ENCODE measurements at places on chromosomes 1 and 21.
A peak's percentile ranks its signal among the peaks of the same experiment; 100 is the strongest.

GRCh38 chr1:212908971-212909370, 41.4 kb upstream of the VASH2 start:
- no peak for DNase-seq

- DNase-seq: peak; percentile 31
Observed at GRCh38 chr1:46613661-46614603, 2.7 kb downstream of the MOB3C start.

DNA sequence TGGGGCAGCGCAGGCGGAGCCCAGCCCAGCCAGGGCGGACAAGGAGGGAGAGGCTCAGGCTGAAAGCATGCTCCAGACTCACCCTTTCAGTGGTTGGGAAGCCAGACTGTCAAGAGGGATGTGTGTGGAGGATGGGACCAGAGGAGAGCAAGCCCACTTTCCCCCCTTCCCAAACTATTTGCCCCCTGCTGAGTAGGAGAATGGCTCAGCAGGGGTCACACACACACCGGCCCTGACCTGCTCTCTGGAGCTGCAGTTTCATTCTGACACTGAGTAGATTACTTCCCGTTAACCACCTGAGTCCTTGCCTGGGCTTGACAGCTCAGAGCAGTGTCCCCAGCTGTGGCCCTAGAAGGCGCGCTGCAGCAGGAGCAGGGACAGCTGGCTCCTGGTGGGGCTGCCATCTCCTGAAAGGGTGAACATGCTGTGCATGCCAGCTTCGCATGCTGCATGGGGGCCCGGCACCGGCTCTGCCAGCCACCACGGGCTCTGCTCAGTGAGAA, 51.6 kb upstream of the CNTN2 start:
- no peak for DNase-seq

DNA sequence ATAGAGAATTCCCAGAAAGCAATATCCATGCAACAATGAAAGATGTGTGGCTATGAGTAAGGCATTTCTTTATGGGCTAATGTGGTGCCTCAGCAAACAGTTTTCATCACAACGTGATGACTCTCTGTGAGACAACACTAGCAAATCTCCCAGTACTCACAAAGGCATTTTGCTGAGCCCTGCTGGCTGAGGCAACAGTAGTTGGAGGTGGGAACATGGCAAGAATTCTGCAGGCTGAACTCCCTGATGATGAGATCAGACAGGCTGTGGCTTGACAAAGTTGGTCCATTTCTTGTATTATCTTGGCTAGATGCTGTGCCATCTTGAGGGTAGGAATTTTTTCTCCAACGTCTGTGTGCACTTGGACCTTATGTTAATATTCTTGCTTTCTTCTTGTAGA, 24.6 kb downstream of the PROX1 start:
- no peak for DNase-seq

- DNase-seq: no peak
Observed at GRCh38 chr1:46062651-46063319, 69.6 kb downstream of the PIK3R3 start.

- DNase-seq: no peak
Observed at GRCh38 chr1:31112266-31112935, 46.9 kb upstream of the PUM1 start.

DNA sequence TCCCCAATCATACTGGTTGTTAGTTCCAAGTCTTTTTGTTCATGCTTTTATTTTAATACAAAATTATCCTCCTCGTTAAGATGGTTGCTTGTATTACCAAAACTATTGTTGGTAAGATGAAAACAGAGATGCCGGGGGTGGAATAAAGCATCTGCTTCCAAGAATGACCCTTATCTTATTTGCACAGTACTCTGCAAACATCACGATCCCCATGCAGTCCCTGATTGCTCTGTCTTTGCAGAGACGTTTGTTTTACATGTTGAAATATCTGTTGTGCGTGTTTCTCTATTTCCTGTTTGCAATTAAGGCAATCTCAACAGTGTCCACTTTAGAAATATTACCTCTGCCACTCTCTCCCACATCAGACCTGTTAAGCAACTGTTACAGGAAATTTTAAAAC, 141.3 kb upstream of the NCAM2 start:
- no peak for DNase-seq

DNA sequence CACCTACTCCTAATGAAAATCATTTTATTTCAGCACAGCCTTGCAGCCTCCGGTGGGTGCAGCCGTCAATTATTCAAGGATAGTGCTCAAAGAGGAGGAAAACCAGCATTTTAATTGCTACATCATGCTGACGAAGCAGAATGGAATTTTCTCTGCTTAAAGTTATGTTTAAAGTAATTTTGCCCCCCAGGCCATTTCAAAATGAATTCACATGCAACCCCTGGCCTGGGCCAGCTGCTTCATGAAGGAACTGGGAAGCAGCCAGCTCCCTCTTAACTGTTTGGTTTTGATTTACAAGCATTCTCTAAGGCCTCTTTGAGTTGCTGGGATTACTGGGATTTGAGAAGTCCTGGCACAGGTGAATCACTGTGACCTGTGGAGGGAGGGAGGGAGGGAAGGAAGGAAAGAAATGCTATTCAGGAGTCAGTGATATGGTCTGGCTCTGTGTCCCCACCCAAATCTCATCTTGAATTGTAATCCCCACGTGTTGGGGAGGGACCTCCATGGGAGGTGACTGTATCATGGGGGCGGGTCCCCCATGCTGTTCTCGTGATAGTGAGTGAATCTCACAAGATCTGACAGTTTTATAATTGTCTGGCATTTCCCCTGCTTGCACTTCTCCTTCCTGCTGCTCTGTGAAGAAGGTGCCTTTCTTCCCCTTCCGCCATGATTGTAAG, 66.0 kb downstream of the PGBD5 start:
- DNase-seq: no peak

- DNase-seq: no peak
Observed at GRCh38 chr1:151012684-151013471, 4.6 kb downstream of the PRUNE1 start.

DNA sequence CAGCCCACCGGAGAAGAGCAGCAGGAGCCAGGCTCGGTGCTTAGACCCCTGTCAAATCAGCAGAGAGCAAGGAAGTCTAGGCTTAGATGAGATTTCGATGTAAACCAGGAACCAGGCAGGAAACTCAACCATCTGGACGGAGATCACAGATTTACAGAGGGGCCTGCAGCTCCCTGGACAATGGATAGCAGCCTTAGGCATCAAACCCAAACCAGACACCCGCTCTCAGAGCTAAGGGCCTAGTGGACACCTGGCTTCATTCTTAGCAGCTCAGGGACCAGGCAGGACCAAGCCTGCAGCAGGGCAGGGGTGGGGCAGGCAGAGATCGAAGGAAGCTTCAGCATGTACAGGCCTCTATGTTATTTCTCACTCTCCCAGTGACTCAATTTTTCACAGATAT, 127.8 kb upstream of the FMN2 start:
- no peak for DNase-seq

DNA sequence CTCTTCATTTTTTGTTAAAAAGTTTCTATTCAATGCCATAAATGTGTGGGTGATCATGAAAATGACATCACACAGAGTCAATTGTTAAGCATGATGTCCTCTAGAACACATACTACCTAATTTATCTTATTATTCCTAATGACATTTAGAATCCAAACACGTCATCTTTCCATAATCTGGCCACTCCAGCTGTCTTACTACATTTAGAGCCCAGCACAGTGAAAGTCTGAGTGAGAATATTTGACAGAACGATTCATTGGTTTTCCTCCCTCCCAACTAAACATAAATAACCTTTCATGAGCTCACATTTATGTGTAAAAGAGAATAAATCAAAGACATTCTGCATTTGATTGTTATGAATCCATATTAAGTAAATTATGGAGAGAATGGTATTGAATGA, 160.7 kb downstream of the OLFM3 start:
- no peak for DNase-seq

GRCh38 chr1:247435759-247436147, 19.8 kb downstream of the NLRP3 start:
- DNase-seq: no peak

DNA sequence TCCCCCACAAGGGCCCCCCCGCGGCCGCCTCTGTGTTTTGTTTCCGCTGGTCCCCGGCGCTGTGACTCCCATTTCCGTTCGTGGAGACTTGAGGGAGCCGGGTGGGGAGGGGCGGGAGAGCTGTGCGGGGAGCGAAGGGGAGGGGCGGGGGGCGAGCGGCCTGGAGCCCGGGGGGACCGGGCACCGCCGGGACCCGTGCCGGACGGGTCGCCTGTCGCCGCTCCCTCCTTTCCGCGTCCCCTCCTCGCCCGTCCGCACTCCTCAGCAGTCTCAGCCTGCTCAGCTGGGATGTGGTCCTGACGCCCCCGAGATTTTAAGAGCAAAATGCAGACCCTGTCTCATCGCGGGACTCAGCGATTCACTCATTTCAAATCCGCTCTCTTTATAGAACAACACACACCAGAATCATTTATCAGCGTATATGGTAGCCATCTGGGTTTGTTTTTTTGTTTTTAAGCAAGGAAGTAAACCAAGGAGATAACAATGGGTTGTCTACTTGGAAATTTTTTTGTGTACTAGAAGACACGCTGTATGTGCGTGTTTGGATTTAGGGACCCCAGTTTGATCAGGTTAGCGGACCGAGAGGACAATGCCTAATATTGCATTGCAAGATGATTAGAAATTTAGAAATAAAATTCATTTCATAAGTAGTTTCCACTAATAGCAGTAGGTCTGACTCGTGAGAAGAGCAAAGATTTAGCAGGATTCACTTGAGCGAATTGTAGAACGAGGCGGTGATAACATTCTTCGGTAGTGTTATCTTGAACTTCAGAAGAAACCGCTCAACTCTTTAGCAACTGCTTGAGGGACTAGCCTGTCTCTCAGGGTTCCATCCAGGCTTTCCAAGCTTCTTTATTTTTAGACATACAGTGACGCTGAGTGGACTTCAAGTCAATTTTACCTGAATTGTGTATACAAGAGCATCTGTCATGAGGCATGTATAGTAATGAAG, 1.1 kb downstream of the GABPA start:
- DNase-seq: peak; percentile 61

DNA sequence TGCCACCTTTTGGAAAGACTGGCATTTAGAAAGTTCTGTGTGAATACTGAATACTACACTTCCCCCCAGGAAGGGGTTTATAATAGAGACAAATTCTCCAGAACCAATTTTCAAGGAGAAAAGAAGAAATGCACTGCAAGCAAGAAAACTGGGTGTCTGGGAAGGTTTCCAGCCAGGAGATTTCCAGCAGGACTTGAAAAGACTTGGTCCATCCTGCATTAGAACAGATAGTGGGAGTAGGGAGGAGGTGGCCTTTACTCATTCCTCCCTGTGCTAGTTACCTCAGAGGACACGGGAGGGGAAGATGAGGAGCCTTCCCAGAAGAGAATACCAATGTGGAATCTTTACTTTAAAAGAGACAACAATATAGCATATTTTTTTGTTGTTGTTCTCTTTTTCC, 52.4 kb downstream of the FAM78B start:
- no peak for DNase-seq

GRCh38 chr1:202605515-202605914, 104.7 kb downstream of the SYT2 start:
- DNase-seq: no peak

- DNase-seq: no peak
Observed at GRCh38 chr1:221834698-221835513, 93.0 kb upstream of the DUSP10 start.

- DNase-seq: no peak
Observed at GRCh38 chr1:205329719-205330118, 8.2 kb upstream of the NUAK2 start.

- no peak for DNase-seq
Observed at GRCh38 chr1:25952841-25953401, 44.9 kb downstream of the PAFAH2 start.

GRCh38 chr1:178011465-178011828, 41.6 kb upstream of the SEC16B start:
- no peak for DNase-seq

DNA sequence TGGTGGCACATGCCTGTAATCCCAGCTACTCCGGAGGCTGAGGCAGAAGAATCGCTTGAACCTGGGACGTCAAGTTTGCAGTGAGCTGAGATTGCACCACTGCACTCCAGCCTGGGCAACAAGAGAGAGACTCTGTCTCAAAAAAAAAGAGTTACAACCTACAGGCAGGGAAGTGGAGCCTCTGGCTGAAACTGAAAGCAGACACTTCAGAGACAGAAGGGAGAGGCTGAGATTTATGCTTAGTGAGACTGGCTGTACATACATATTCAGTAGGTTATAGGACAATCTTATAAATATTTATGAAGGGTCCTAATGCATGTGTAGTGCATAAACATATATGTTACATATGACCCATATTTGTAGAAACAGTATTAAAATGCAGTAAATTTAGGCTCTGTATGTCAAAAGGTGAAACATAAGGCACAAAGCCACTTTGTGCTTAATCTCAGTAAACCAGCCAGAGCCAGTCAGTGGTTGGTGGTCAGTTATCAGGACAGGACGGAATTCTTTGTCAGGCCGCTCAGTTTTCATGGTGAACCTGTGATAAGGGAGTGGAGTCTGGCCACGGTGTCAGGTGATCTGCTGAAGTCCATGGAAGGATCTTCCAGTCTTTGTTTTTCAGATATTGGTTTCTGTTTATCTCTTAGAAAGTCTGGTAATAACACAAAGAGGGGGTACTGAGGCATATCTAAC, 13.7 kb downstream of the RHEX start:
- DNase-seq: no peak

DNA sequence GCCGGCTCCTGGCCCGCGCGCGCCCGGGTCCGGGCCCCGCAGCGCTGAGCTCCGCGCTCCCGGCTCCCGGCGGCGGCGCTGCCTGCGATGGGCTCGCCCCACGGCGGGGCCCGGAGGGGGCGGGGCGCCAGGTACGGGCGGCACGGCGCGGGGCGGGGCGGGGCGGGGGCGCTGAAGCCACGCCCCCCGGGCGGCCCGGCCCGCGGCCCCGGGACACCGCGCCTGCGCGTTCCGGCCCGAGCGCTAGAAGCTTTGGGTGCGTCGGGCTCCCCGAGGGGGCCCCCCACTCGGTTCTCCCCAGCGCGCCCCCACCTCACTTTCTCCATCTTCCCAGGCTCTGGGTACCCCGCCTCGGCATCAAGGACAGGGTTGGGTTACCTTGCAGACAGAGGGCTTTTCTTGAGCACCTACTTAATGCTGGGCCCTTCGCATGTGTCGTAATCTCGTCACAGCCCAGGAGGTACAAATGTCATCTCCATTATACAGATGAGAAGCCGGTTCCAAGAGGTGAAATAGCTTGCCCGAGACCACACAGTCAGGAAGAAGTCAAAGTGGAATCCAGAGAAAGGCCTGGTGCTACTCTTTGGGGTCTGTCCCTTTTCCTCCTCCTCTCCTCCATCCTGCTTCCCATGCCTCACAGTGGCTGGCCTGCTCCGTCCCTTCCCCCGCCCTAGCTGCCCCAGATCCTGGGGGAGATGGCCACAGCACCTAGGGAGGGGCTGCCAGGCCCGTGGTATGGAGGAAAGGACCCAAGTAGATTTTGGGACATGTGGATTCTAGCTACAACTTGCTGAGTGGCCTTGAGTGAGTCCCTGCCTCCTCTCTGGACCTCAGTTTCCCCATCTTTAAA, 46.5 kb downstream of the RAP1GAP start:
- no peak for DNase-seq

DNA sequence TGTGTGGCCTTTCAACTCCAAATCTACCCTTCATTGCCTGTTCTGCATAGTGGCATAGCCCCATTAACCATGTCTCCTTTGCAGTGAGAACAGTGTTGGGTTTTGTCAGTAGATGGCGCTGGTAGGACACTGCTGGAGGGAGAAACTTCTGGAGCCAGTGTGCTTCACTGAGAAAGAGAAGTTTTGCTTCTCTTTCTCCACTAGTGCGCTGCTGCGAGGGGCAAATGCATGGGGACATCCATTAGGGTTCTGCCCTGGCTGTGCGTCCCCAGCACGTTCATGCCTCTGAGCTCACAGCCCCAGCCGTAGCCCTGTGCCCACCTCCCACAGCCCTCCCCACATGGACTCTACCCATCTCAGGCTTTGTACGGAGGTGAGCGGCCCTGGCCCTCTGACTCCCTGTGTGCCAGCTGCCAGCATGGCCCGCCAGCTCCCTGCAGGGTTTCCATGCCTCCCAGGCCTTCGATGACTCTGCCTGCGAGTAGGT, 53.1 kb downstream of the RIMS3 start:
- DNase-seq: no peak

All from esophagus squamous epithelium (tissue), 5 donors.